ENCODE measurements at places on chromosomes 11 and 22.

GRCh38 chr11:93493252-93493897, 49.8 kb downstream of the SMCO4 start:
- DNase-seq = no peak

GRCh38 chr11:61026121-61027031, 54.9 kb downstream of the CD6 start:
- peak; percentile 56 for DNase-seq

GRCh38 chr11:17244046-17244445, 32.5 kb upstream of the NUCB2 start:
- peak; percentile 58 for DNase-seq

DNA sequence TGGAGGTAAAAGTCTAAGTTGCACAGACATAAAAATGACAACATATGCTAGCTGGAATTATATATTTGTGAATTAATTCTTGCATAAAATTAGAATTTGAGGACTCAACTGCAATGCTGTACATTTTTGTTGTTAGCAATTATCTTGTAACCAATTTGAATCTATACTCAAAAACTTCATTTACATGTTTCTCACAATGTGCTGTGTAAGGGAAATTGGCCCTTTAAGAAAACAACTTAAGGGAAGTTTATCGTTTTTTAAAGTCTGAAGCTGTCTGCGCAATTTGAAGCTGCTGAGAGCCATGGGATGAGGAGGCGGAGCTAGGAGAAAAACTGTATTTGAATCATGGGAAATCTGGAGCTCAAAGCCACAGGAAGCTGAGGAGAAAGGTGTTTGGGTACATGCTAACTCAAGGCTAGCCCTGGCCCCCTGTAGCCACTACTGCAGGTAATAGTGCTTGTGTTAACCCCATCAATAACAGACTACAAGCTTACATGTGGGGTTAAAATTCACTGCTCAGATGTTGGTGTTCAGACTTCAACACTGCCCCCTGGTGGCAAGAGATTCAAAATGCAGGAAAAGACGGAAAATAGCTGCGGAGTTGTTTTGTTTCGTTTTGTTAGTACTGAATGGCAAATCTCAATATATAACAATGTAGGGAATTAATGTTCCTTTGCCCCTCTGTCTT, 126.1 kb downstream of the BRD1 start:
- DNase-seq = no peak

- DNase-seq = no peak
Measured at GRCh38 chr11:59710136-59710847, 3.4 kb downstream of the OR10V1 start.

DNA sequence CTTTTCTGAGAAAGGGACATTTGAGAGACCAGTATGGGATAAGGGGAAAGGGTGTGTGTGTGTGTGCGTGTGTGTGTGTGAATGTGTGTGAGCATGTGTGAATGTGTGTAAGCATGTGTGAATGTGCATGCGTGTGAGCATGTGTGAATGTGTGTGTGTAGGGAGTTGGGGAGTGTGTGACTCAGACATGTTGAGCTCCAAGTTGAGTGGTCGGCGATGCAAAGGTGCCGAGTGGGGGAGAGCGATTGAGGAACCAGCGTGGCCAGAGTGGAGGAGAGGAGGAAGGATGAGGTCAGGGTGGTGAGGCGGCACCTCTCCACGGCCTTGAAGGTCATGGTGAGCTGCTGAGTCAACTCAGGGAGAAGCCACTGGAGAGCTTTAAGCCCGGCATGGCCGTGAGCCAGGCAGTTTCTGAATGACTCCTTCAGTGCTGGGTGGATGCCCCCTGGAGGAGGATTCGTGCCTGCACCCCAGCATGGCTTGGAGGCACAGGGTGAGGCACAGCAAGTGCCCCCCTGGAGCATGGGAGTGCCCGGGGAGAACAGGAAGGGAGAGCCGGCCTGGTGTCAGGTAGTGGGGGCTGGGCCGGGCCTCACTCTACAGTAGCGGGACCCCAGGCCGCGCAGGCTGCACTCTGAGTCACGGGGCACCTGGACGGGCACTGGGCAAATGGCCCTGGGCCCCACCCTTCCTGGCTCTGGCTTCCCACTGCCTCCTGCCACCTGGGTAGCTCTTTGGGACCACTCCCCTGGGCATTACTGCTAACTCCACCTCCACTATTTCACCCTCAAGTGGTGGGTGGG, 8.2 kb upstream of the CCDC88B start:
- peak; percentile 92 for DNase-seq

GRCh38 chr11:45724153-45724552, 58.7 kb upstream of the CHST1 start:
- no peak for DNase-seq

GRCh38 chr11:1228101-1228821, 5.4 kb downstream of the MUC5B start:
- DNase-seq = no peak

- no peak for DNase-seq
Measured at GRCh38 chr11:8533332-8533731, 60.7 kb downstream of the STK33 start.

GRCh38 chr11:125625225-125625629, 264 bp downstream of the CHEK1 start:
- no peak for DNase-seq

- DNase-seq = no peak
Measured at GRCh38 chr11:120931057-120931779, 92.7 kb upstream of the TBCEL start.

GRCh38 chr11:61138935-61139334, 22.3 kb downstream of the VPS37C start:
- no peak for DNase-seq

- DNase-seq = no peak
Measured at GRCh38 chr22:19129871-19130270, 1.2 kb upstream of the TSSK2 start.

DNA sequence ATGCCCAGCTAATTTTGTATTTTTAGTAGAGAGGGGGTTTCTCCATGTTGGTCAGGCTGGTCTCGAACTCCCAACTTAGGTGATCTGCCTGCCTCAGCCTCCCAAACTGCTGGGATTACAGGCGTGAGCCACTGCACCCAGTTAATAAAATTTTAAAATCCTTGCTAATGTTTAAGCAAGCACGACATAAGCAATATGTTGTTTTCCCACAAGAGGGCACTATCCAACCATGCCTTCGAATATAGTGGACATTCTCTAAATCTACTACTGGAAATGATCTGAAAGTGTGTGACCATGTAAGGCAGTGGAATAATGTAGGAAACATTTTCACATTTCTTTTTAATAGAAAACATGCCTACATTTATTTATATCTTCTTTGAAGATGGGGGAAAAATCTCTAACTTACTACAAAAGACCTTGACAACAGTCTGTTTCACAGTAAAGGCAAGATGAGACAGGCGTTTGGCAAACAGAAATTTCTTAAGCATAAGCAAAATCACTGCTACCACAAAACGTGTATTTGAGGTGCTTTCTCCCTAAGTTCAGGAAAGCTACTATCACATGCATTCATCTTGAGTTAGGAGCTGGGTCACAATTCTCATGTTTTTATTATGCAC, 38.2 kb downstream of the PITPNB start:
- peak; percentile 46 for DNase-seq

- peak; percentile 75 for DNase-seq
Measured at GRCh38 chr11:111932611-111932950, 4.6 kb upstream of the DIXDC1 start.

- DNase-seq = peak; percentile 60
Measured at GRCh38 chr11:78397398-78397797, 20.2 kb downstream of the GAB2 start.

GRCh38 chr22:20458530-20459151, 21.0 kb upstream of the SCARF2 start:
- no peak for DNase-seq

DNA sequence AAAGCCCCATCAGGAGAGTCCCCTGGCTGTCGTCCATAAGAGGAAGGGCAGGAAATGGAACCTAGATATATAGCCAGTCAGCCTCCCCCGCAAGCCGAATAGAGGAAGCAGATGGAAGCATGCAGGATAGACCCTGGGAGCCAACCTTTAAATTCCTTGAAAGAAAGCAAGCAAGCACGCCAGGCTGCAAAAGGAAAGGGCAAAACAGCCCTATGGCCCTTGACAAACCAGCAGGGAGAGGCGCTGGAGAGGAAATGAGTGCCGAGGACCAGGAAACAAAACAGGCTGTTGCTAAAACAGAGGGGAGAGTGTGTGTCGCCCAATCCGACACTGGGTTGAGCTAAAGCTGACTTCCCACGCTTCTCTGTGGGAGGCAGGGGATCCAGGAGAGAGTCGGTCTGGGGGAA, 203.5 kb upstream of the MTNR1B start:
- no peak for DNase-seq

DNA sequence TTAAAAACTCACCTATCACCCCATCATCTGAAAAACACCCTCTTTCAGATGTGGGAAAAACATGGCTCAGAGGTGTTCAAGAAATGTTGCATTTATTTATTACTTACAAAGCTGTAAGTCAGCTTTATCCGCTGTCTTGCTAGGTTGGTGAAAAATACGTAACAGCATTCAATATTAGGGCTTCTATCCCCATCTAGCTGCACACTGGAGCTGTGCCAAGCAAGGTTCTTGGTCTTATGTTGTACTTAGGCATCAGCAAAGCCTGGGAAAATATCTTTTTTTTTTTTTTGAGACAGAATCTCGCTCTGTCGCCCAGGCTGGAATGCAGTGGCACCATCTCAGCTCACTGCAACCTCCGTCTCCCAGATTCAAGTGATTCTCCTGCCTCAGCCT, 7.5 kb downstream of the SERPING1 start:
- DNase-seq = no peak

DNA sequence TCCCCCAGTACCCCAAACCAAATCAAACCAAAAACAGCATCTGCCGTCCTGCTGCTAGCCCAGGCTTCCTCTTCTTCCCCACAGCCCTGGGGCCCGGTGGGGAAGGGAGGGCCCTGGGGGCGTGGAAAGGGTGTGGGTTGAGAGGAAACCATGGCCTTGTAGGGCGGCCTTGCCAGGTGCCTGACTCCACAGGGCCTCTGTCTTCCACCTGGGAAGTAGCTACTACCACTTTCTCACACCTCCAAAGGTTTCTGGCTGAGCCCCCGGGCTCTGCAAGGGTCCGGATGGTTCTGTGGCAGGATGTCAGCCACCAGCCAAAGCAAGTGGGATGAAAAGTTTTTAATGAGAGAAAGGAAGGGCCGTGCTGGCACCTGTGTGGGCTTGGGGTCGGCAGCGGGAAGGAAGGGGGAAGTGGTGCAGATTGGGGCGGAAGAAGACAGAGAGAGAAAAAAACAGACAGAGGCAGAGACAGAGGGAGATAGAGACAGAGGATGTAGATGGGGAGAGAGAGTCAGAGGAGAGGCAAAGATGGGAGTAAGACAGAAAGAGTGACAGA, 10.5 kb downstream of the TPST2 start:
- DNase-seq = peak; percentile 39

DNA sequence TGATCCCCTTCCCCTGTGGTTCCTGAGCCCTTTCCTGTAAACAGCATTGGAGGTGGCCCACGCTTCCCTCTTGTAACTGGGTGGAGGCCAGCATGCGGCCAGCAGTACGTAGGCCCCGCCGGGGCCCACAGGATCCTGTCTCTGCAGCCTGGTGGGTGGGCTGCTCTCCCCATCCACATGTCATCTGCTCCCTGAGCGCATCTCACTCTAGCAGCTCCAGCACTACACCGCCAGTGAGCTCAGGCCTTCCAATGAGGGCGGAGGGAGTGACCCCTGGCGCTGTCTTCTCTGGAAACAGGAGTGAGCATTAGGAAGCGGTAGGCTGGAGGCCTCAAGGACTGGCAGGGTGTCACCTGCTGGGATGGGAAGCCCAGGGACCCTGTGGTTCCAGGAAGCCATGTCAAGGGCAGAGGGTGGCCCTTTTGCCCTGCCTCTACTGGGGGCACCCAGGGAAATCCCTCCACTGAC, 363.9 kb downstream of the TBC1D22A start:
- DNase-seq = no peak

GRCh38 chr11:130179396-130180306, 20.1 kb downstream of the ST14 start:
- no peak for DNase-seq

- peak; percentile 51 for DNase-seq
Measured at GRCh38 chr11:77619576-77620198, 17.9 kb downstream of the CLNS1A start.

DNA sequence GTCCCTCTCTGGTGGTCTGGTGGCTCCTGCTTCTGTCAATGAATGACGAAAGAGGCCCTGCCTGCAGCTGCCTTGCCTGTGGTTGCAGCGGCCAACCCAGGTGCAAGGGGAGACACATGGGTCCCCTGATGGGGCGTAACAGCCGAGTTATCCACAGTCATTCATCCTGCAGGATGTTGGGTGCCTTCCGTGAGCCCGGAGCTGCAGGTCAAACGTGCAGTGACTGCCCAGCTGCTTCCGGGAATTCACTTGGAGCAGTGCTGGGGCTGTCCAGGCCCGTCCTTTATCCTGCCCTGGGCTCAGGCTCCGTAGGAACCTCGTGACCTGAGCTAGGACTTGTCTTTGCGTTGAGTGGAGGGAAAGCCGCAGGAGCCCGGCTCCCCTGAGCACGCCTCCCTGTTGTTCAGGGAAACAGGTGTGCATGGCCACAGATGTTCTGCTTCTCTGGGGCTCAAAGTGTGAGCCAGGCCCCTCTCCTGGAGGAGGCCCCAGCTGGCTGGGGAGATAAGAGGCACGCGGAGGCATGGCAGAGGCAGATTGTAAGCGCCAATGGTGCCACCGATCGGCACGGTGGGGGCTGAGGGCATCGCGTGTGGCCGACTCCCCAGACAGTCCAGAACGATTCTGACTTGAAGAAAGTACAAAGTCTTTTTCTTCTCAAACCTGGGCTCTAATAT, 635.4 kb downstream of the BRD1 start:
- no peak for DNase-seq

GRCh38 chr11:129951201-129951865, 51.3 kb downstream of the PRDM10 start:
- DNase-seq = no peak

GRCh38 chr22:50046019-50046415, 12.1 kb downstream of the TTLL8 start:
- DNase-seq = no peak

DNA sequence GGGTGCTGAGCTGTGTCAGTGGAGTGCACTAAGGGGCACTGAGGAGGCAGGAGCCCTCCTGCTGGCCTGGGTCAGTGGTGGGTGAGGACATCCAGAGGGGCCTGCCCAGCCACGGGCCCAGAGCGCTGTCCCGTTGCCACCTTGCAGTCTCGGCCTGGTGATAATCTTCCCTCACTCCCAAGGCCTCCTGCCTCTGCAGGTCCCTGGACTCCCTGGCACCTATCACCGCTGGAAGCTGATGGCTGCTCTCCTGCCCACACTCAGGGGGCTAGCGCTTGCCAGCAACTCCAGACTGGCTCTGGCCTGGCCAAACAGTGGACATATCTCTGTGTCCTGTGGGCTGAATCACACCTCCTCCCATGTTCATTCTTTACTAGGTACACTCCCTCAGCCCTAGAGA, 86.5 kb upstream of the PITPNB start:
- no peak for DNase-seq

GRCh38 chr11:45258982-45259530, 27.1 kb downstream of the SYT13 start:
- DNase-seq = no peak

- DNase-seq = no peak
Measured at GRCh38 chr22:40485813-40486667, 115.6 kb downstream of the SGSM3 start.

Measured in activated CD4-positive, alpha-beta T cell treated with anti-CD3 and anti-CD28 coated beads, Interleukin-2, Interleukin-4, amounts not matched to agents 100 ng/mL and 50 ng/mL, durations not matched to agents 16 hours and 8 hours (primary cell).